Erythroblast (primary cell): ENCODE measurements at places on chromosomes 3 and 15.

- DNase-seq, result no peak
These were observed 23.2 kb downstream of the ILDR1 start for GRCh38 chr3:121998611-121999473.

DNA sequence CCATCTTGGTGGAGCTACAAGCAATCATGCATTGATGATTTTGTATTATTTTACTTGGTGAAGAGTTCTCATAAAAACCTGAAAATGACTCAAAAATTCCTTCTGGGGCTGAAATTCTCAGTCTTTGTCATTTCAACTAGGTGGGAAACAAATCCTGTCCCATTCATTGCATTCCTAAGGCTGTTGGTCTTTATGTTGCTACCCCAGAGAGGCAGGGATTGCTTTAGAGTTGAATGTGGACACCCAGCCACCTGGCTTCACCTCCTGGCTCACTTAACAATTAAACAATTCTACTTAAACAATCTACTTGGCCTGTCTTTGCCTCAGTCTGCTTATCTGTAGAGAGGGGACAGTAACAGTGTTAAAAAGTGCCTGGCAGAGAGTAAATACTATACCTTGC, 117.3 kb upstream of the UBE3A start:
- DNase-seq, result no peak

DNA sequence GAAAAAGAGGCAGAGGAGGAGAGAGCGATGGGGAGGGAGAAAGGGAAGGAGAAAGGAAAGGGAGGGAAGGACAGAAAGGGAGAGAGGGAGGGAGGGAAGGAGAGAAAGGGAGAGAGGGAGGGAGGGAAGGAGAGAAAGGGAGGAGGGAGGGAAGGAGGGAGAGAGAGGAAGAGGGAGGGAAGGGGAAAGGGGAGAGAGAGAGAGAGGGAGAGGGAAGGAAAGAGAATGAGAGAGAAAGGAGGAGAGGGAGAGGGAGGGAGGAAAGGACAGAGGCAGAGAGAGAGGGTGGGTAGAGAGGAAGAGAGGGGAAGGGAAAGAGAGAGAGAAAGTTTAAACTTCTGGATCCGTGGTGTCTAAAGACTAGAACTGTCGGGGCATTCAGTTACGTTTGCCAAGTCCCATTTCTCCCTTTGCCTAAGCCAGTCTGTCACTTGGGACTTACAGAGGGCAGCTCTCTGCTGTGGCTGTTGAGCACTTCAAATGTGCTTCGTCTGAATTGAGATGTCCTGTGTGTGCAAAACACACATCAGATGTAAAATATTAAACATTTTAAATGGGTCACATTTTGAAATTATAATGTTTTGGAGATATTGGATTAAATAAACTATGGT, 62.6 kb downstream of the PLXNA1 start:
- no peak for DNase-seq

GRCh38 chr15:101137312-101137940, 114.4 kb downstream of the CHSY1 start:
- DNase-seq, result peak; percentile 64

GRCh38 chr15:48170981-48171380, 7.1 kb downstream of the MYEF2 start:
- DNase-seq, result no peak

- no peak for DNase-seq
These were observed 289.1 kb upstream of the AZI2 start for GRCh38 chr3:28637742-28638141.

DNA sequence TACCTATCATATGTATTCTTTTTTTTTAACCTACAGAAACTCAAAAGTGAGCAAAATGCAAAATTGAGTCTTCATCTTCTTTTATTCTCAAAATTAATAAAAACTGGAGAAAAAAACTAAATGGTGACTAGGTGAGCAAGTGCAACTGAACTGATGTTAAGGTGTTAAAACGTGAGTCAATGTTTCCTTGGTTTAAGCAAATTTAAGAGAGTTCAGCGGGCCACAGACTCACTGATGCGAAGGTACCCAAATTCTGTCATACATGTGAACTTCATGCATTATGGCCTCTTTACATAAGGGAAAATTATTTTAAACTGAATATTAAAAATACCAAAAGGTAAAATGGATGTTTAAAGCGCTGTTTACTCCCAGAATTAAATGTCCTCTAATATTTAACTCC, 206.6 kb downstream of the FOXP1 start:
- no peak for DNase-seq

GRCh38 chr3:54897028-54897711, 30.7 kb downstream of the LRTM1 start:
- no peak for DNase-seq

DNA sequence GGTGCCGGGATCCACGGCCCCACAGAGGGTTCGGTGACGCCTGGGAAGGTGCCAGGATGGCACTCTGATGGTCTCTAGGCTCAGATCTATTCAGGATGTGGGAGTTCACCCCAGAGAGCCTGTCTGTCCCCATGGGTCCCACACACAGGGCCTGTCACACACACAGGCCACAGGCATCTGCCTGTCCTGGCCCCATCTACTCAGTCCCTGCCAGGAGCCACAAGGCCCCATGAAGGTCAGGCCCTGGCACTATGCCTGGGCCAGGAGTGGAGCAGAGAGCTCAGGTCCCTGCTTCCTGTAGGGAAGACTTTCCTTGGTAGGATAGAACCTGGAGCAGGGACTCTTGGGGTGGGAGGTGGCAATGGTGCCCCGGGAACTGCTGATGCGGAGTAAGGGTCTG, 49.0 kb upstream of the FURIN start:
- no peak for DNase-seq

- peak; percentile 25 for DNase-seq
These were observed 15.3 kb upstream of the CEP97 start for GRCh38 chr3:101709126-101709525.

- no peak for DNase-seq
These were observed 54.3 kb downstream of the SMAD6 start for GRCh38 chr15:66756295-66756694.

DNA sequence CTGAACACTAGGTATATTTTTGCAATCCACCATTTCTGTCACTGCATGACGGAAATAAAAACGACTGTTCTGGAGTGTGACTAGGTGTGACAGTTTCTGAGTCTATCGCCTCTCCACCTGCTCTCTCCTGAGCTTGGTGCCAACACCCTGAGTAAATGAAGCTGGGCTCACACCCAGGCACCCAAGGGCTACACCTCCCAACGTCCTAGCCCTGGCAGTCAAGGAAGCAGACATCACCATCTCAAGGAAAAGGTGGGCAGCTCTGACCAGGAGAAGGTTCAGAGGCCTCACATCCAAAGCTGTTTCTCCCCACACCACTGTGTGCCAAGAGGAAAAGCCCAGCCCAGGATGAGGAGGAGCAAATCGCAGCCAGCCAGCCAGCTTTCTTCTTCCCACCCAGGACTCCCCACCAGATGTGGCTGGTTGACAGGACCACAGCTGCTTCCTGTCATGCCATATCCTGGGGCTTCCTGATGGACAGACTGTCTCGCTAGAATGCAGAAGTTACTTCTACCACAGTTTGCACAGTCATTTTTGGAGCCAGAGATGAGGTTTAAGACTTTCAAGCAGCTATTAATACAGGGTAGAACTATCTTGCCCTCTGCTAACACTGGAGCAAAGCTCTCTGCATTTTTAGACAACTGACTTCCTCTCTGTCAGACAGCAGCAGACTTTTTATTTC, 3.3 kb downstream of the SCAMP2 start:
- no peak for DNase-seq

DNA sequence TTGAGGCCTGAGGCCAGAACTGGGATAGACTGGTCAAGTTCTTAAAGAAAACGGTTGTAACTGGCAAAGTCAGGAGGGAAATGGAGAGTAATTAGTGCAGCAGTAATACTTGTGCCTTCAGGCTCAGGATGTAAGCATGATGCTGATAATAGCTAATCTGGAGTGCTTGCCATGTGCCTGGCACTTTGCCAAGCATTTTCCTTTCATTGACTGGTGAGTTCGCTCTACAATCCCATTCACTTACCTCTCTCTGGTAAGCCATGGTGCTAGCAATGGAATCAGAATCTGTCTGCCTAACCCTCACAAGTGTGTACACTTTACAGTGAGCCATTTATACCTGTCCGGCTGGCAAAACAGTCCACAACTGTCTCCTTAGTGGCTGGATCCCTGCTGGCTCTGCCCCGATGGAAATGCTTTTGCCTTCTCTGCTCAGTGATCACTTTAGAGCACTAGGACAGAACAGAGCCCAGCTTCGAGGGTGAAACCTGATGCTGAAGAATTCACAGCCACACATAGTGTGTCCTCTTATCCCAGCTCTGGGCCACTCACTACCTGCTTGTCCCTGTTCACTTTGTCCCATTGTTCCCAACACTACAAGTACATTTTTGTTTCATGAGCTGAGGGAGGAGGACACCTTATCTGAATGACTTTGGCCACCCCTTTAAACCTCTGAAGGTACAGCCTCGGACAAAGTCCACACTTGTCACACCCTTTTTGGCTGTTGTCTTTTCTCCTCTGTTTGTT, 10.3 kb downstream of the CHP1 start:
- DNase-seq, result peak; percentile 62

- DNase-seq, result no peak
These were observed 35.1 kb downstream of the SNTN start for GRCh38 chr3:63687278-63688225.

GRCh38 chr15:68885070-68885469, 45.3 kb upstream of the SPESP1 start:
- no peak for DNase-seq

DNA sequence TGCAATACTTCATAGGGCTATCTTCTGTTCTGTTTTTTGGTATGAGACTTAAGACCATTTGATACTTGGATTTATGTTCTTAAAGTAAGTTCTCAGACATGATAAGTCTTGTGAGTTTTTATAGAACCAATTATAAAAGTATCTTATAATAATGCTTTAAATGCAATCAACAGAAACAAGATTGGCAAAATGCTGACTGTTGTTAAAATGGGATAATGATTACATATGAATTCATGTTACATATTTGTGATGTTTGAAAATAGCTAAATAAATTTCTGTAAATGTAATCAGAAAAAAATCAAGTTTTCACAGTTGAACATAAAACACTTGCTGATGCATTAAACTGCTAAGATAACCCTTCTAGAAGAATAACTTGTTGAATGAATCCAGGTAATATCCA, 148.3 kb downstream of the PLCH1 start:
- DNase-seq, result no peak

DNA sequence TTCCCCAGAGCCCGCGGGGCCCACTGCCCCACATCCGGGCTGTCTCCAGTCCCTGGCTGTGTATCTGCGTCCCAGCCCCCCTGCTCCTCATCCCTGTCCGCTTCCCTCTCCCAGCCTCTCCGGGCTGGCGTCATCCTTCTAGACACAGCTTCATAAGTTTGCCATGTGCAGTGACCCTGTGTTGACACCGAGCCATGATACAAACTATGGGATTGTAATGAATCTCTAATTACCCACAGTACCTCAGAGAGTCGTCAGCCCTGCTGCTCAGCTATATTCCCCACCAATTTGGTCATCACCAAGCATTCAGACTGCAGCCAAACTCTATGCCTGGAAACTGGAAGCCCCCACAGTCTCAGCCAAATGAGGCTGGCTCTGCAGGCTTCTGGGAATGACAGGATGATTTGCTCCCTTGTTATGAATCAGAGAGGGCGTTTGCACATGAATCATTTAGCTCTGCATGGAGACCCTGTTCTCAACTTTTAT, 466.1 kb upstream of the ATP11B start:
- DNase-seq, result no peak

DNA sequence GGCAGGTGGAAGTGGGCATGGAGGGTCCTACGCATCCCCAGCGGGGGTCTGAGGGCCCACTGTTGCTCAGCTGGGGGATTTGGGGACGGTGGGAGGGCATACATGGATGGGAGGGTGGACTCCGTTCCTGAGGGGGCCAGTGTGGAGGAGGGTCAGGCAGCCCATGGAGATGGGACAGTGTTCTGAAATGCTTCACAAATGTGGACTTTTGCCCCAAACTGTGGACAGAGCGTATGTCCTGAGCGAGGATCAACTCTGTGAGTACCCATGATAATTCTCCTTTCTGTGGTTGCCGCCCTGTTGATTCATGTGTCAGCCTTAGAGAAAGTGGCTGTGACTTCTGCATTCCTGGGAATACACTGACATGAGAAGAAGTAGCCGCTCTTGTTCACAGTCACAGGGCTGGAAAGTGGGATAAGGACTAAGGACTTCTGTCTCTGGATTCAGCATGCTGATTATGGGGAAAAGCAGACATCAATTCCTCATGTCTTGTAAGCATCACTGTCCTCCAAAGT, 33.4 kb downstream of the SMAD3 start:
- DNase-seq, result no peak

- DNase-seq, result no peak
These were observed 84.4 kb downstream of the PGPEP1L start for GRCh38 chr15:98923171-98923570.

GRCh38 chr3:161586556-161587235, 90.1 kb downstream of the OTOL1 start:
- DNase-seq, result no peak

DNA sequence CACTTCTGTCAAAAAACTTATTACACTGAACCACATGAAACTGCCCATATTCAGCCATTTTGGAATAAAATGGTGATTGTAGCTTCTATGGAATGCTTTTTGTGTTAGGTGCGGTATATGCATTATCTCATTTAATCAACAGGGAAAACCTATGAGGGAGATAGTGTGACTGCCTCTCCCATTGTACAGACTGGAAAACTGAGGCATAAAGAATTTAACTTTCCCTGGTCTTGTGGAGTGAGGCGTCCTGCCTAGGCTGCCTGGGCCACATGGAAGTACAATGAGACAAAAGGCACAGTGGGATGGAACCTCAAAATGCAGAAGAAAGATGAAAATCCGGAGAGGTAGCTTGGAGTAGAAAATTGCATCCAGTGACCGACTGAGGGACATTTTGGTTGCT, 80.2 kb downstream of the RPLP1 start:
- DNase-seq, result no peak

DNA sequence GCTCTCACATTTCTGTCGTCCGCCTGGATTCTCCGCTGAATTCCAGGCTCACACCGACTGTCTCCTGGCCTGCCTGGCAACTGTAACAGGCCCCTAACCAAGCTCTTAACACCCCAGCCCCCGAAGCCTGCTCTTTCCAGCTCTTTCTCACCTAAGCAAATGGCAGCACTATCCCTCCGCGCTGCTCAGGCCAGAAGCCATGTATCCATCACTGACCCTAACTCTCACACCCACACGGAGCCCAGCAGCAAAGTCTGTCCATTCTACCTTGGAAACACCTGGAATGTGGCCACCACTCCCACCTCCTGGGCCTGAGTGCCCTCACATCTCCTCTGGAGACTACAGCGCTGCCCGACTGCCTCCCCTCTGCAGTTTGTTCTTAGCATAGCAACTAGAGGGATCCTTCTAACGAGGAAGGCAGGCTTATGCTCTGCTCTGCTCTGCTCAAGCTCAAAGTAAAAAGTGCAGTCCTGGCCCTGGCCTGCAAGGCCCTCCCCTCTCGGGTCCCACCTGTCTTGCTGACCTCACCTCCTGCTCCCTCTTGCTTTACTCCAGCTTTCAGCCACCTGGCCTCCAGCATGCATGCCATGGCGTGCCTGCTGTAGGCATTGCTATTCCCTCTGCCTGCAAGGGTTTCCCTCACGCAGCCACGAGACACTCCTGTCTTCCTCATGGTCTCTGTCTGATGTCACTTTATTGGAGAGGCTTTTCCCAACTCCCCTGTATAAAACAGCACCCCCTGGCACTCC, 27.2 kb downstream of the FEM1B start:
- no peak for DNase-seq

GRCh38 chr3:178434206-178434805, 101.9 kb upstream of the KCNMB2 start:
- DNase-seq, result peak; percentile 2
